HCT116 (cell line): ENCODE measurements at places on chromosomes 5 and 9. TPM values are rescaled to one million over a fixed set of nuclear protein-coding genes. Genes with fewer than 3 reads are reported as not detected.

DNA sequence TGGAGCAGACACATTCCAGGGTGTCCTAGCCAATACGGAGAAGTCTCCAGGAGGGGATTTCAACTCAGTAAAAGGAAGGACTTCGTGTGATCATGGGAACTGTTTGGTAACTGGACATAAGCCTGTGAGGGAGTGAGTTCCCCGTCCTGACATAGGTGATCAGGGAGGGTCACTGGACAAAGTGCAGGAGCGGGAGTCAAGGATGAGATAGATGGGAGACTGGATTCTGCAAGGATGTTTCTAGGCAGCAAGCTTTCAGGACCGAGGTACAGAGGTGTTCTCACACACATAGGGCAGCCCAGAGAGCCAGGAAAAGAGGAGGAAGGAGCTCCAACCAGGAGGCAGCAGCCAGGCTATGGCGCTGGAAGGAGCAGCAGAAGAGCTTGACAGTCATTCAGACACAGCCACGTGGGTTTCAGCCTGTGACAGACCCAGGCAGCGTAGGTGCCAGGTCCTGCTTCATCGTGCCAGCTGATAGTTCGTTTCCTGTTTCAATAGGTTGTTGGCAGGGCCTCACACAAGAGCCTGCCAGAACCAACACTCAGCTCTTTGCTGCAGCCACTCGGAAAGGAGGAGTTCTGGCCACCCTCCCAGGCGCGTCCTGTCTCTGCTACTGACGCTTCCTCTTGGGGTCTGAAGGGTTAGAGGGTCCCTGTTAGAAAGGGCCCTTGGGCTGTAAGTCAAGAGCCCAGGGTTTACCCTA lies 84.1 kb downstream of the AMBP start:
- H3K27me3 ChIP-seq: no peaks in the 10 kb centered on the region
- H3K36me3 ChIP-seq: no peaks in the 10 kb centered on the region
- H3K4me3 ChIP-seq: no peak overlapping the region
- H3K4me1 ChIP-seq: no peaks in the 10 kb centered on the region
- H3K27ac ChIP-seq: no peak overlapping the region

- H3K36me3 ChIP-seq: no peaks in the 10 kb centered on the region
- H3K27ac ChIP-seq: no peak overlapping the region
- no peak overlapping the region for H3K4me3 ChIP-seq
- no peaks in the 10 kb centered on the region for H3K4me1 ChIP-seq
- no peak for DNase-seq
Measured at GRCh38 chr5:30838936-30839496, 354.5 kb upstream of the CDH6 start.

GRCh38 chr9:133714606-133715294 lies 23.4 kb downstream of the SARDH start:
- H3K27ac ChIP-seq: no peak overlapping the region
- H3K27me3 ChIP-seq: no peaks in the 10 kb centered on the region
- no peaks in the 10 kb centered on the region for H3K36me3 ChIP-seq
- no peak overlapping the region for H3K4me3 ChIP-seq
- DNase-seq: no peak

DNA sequence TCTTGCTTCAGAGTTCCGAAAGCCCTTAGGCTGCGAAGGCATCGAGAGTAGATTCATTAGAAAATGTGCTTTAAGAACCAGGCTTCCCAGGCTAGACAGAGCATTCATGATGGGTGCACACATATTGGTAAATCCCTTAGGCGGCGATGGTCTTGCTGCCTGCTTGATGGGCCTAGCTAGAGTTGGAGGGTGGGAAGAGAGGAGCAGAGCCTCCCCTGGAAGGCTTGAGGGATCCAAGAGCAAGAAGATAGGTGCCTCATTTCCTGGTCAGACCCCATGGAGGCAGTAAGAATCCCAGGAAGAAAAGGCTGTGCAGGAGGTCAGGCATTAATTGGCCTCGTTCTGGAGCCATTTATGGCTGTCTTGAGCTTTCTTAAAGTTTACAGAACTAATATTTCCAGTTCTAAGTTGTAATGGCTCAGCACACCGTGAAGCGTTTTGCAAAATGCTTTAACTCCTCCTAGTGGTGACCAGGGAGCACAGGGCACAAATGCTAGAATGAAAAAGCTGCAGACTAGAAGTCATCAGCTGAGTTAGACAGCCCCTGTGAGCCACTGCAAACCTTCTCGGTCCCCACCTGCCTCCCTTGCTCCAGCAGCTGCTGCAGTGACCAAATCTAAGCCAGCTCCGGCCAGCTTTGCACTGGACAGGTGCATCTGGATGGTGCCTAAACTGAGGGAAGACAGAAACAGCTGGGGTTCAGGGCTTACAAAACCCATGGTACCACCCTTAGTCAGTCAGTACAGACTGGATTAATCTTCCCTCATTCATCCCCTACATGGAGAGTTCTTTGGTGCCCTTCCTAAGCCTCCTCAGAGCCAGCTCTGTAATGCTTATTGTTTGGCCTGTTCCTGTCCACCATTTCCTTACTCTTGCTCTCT lies 14.7 kb downstream of the SLC45A2 start:
- H3K27ac ChIP-seq: no peak overlapping the region
- H3K36me3 ChIP-seq: no peaks in the 10 kb centered on the region
- DNase-seq: peak; percentile 6
- H3K4me1 ChIP-seq: no peaks in the 10 kb centered on the region
- no peak overlapping the region for H3K4me3 ChIP-seq

- no peak for DNase-seq
- peaks cover 59% of the 10 kb centered on the region for H3K4me1 ChIP-seq
- H3K27ac ChIP-seq: no peak overlapping the region
Measured at GRCh38 chr9:134331186-134332025, 5.2 kb downstream of the RXRA start.

RNF183 gene
- total RNA-seq: 0.12 TPM

DNA sequence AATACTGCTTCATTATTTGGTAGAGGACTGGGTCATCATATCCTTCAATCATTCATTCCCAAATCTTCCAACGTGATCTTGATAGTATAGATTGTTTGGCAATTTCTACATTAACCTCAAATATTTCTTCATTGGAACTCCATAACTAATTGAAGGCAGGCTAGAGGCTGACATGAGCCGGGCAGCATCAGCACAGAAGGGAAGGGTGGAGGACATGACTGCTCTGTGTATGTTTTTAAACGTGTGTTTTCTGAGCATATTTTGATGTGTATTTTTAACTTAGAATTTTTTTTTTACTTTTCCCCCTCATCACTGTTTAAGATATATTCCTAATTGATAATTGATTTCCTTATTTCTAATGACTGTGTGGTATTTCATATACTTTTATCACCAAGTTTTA lies 12.6 kb downstream of the DDX4 start:
- H3K27me3 ChIP-seq: no peaks in the 10 kb centered on the region
- no peak overlapping the region for H3K4me3 ChIP-seq
- no peaks in the 10 kb centered on the region for H3K4me1 ChIP-seq
- H3K27ac ChIP-seq: no peak overlapping the region

TAF11L10 gene
- not detected for total RNA-seq

DNA sequence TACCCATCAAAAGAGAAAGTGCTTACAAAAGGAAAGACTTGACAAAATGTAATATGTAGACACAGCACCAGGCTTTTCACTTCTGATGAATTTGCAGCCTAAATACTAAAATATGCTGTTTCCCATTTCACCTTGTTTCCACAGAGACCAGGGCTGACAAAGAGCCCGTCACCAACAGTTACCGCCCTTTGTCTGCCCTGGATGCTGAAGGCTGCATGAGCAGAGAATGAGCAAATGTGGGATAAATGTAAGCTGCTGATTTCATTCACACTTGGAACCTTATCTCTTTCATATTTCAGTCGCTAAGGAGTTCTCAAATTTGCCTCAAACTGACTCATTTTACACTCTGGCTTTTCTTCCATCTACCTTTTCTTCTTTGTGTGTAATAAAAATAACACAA lies 213.9 kb downstream of the TMEM167A start:
- H3K27ac ChIP-seq: no peak overlapping the region
- DNase-seq: no peak
- H3K4me3 ChIP-seq: no peak overlapping the region

DNA sequence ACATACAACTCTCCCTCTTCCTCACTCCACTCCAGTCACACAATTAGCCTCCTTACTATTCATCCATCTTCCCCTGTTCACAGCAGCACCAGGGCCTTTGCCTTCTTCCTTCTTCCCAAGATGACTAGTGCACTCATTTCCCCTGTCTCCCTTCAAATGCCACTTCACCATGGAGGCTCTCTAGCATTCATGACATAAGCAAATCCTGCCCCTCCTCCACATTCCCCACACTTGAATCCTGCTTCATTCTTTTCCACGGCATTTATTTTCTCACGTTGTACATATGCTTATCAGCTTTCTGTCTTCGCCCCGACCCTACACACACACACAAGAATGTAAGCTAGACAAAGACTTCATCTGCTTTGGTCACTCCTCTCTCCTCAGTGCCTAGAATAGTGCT lies 133.3 kb downstream of the CDK5RAP2 start:
- no peak overlapping the region for H3K27ac ChIP-seq
- DNase-seq: no peak
- no peaks in the 10 kb centered on the region for H3K4me1 ChIP-seq

SPACA9 gene
- total RNA-seq: 8.0 TPM

- H3K27me3 ChIP-seq: no peaks in the 10 kb centered on the region
- DNase-seq: no peak
- H3K4me1 ChIP-seq: no peaks in the 10 kb centered on the region
- H3K27ac ChIP-seq: no peak overlapping the region
Measured at GRCh38 chr5:8333485-8333884, 464.5 kb downstream of the MTRR start.

FOXI1 gene
- not detected for total RNA-seq

GRCh38 chr9:86281593-86282076 lies 703 bp downstream of the ISCA1 start:
- peak overlapping the region; percentile 97 for H3K4me3 ChIP-seq
- peak overlapping the region; percentile 97 for H3K27ac ChIP-seq
- no peaks in the 10 kb centered on the region for H3K27me3 ChIP-seq
- H3K4me1 ChIP-seq: peaks cover 15% of the 10 kb centered on the region

DNA sequence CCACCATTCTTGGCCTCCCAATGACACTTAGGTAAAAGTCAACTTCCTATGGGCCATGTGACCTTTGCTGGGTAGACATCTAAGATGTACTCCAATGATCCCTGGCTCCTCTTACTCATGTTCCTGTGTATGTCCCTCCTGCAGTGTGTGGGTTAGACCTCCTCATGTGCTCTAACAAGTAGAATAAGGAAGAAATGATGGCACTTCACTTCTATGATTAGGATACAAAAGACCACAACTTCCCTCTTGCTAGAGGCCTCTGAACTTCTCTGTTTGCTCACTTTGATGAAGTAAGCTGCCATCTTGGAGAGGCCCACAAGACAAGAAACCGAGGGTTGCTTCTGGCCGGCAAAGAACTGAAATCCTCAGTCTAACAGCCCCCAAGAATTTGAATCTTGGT lies 131.8 kb downstream of the TAF11L14 start:
- no peaks in the 10 kb centered on the region for H3K36me3 ChIP-seq
- H3K27me3 ChIP-seq: no peaks in the 10 kb centered on the region
- no peak for DNase-seq

DMRTA1 gene
- total RNA-seq: not detected

GRCh38 chr9:37966412-37967013 lies 62.6 kb upstream of the SLC25A51 start:
- H3K4me1 ChIP-seq: peaks cover 58% of the 10 kb centered on the region
- H3K27ac ChIP-seq: no peak overlapping the region; the same call in 1 of the 2 replicates
- H3K4me3 ChIP-seq: no peak overlapping the region
- no peak for DNase-seq
- no peaks in the 10 kb centered on the region for H3K36me3 ChIP-seq

GRCh38 chr5:55591686-55592085 lies 56.9 kb upstream of the PLPP1 start:
- H3K27me3 ChIP-seq: no peaks in the 10 kb centered on the region
- no peak for DNase-seq
- peaks cover 7% of the 10 kb centered on the region for H3K4me1 ChIP-seq
- no peak overlapping the region for H3K4me3 ChIP-seq

DNA sequence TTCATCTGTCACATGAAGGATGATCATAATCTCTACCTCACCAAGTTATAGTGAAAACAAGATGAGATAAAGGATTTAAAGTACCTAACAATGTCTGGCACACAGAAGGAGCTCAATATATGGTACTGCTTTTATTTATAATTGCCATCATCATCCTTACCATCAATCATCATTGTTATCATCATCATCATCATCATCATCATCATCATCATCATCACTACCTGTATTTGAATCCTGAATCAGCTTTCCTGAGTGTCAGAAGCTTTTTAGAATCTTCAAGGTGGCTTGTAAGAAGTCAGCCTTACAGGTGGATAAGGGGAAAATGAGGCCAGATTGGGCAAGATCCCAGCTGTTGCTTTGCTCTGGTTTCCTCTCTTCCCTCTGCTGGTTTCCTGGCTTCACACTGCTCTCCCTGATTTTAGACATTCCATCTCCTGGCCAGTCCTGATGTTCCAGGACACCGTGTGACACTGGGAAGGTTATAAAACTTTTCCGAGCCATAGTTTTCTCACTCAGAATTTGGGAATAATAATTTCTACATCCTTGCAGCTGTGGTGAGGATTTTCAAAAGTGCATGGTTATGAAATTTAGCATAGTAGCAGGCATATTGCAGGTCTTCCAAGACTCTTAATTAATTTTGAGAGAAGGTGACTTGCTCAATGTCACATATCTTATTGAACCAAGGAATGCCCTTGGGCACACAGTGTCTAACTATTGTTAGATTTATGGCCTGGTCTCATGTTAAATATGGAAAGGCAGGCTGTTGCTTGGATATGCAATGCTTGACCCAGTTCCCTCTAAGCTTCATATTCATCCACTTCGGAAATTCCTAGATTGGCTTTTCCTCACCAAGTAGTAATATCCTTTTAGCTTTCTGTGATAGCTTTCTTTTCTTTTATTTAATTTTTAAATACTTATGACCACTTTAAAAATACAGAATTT lies 160.7 kb downstream of the TMEM38B start:
- H3K36me3 ChIP-seq: no peaks in the 10 kb centered on the region
- no peaks in the 10 kb centered on the region for H3K27me3 ChIP-seq
- H3K27ac ChIP-seq: no peak overlapping the region
- H3K4me1 ChIP-seq: no peaks in the 10 kb centered on the region

GRCh38 chr9:95143591-95144561 lies 173.6 kb downstream of the FANCC start:
- no peak overlapping the region for H3K4me3 ChIP-seq
- no peaks in the 10 kb centered on the region for H3K4me1 ChIP-seq
- no peaks in the 10 kb centered on the region for H3K36me3 ChIP-seq

C9orf153 gene
- total RNA-seq: not detected

DNA sequence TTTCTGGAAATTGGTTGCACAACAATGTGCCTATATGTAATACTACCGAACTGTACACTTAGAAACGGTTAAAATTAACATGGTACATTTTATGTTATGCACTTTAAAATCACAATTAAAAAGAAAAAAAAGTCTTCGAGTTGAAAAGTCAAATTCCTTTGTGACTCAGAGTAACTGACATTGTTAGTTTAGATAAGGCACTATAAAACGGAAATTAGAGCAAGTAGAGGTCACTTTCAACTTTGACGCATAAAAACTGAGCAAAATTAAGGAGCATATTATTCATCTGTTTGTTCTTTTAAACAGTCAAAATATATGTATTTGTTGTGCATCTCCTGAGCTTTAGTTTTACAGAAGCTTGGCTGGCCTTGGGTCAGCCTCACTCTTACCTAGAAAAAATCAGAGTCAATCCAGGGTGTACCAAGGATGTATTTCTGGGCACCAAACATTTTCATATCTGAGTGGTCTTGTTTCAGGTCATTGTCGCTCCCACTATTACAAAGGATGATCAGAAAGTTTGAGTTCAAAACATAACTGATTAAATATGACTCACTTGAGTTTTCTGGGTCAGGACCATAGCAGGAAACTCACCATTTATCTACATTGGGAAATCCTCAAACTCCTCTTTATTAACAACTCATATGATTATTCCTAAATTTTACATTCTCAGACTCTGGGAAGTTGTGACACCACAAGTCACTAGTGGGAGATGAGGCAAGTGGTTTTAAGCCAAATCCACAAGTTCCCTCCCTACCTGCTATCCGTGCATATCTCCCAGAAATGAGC lies 160.6 kb downstream of the CCDC192 start:
- no peak overlapping the region for H3K4me3 ChIP-seq
- H3K4me1 ChIP-seq: no peaks in the 10 kb centered on the region
